ENCODE measurements at places on chromosomes 7 and 10.

- no peak for DNase-seq
Observed at GRCh38 chr7:150735596-150736358, 1.4 kb upstream of the GIMAP5 start.

DNA sequence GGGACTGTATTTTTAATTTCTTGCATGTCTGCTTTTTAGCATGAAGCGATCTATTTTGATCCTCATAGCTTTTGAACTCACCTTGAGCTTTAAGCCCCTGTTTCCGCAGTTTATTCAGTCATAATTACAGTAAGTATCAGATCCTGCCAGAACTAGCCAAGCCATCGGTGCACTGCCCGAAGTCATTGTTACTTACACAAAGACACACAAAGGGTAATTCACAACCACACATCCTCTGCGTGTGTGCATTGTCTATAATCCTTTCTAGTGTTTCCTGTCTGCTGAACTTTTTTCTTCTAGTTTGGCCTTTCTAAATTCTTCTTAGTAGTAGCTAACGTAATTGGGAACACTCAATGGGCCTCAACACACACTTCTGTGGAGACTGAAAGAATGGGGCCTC, 133.0 kb downstream of the SFMBT2 start:
- DNase-seq, result no peak

GRCh38 chr10:71248210-71248609, 35.8 kb downstream of the UNC5B start:
- DNase-seq, result no peak

GRCh38 chr7:14478834-14479510, 423.6 kb downstream of the DGKB start:
- no peak for DNase-seq

DNA sequence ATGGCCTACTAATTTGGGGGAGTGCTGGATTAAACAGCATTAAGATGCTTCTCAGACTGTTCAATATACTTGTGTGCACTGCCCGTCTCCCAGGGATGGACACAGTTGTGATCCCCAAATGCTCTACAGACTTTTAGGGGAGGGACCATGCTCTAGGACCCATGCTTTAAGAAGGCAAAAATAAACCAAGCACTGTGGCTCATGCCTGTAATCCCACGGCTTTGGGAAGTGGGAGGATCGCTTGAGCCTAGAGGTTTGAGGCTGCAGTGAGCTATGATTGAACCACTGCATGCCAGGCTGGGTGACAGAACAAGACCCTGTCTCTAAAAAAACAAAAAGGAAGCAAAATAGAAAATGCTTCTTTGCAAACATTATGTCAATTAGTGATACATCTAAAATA, 102.6 kb downstream of the VOPP1 start:
- DNase-seq, result no peak

DNA sequence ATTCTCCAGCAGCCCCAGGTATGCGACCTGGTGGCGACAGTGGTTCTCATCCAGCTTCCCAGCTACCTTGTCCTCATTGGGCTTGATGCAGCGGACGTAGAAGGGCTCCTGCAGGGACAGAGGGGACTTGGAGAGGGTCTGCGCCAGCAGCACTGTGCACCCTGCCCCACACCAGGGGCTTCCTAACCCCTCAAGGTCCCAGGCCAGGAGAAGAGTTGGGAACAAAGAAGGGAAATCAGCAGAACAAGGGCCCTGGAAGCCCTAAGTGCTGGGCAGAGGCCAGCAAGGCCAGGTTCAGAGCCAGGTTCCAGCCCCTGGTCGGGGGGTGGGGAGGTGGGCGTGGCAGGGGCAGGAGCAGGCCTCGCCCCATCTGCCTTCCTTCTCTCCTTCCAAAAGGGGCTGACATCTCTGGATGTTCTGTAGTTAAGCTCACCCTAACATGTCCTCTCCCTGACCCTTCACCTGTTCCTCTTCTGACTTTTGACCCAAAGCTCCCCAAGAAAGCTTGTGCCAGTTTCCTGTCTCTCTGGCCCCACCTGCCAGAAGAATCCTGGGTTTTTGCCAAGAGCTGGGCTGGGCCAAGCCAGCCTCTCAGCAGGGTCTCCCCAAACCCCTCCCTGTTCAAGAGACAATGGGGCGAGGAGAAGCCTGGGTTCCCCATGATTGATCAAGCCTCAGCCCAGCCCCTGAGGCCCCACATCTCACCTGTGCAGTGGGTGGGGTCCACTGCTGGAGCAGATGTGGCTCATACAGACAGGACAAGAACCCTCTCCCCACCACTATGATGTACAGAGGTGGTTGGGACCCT, 11.9 kb downstream of the MYO1G start:
- DNase-seq, result no peak

DNA sequence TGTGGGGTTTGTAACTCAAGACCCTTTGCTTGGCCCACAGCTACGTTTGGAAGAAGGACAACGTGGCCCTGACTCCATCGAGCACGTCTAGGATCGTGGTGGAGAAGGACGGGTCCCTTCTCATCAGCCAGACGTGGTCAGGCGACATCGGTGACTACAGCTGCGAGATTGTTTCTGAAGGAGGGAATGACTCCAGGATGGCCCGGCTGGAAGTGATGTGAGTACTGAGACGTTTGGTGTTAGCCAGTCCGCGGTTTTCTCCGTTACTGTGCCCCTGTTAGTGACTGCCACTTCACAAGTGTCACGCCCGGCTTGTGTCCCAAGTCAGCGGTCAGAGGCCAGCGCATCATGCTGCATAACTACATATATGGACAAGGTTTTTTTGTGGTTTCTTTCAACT, 673.3 kb downstream of the SDK1 start:
- DNase-seq, result no peak

GRCh38 chr10:16865766-16866165, 48.5 kb upstream of the RSU1 start:
- DNase-seq, result no peak

DNA sequence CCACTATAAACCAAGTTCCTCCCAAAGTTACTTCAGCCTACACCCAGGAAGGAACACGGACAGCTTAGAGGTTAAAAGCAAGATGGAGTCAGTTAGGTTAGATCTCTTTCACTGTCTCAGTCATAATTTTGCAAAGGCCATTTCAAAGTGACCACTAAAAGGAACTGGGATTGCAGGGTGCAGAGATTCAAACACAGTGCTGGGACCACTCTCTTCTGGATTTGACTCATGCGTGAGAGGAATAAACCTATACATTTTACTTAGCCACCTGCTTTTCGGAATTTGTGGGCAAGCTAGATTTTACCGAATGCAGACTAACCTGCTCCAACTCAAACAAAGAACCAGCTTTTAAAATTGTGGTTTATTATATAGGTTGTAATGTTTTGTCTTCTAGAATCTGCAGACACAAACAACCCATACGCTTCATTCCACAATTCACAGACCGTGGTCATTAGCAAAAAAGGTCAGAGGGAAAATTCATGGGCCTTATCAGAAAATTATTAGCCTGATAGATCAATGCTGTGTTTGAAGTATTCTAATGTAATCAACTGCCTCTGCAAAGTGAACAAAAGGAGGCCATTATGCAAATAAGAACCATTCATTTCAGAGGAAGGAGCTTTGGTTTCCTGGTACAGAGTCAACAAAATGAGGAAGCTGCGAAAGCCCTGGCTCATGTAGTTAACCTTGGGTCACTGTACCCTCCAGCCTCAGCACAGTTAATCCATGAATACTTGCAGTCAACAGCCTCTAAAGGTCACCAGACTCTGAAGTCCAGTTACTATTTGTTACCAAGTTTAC, 342.7 kb upstream of the KLF6 start:
- DNase-seq, result no peak

- no peak for DNase-seq
Observed at GRCh38 chr7:112213735-112214134, 7.2 kb downstream of the ZNF277 start.

- DNase-seq, result no peak
Observed at GRCh38 chr10:25175527-25176420, 973 bp downstream of the GPR158 start.

- DNase-seq, result no peak
Observed at GRCh38 chr7:147245274-147245673, 1128.7 kb downstream of the CNTNAP2 start.

DNA sequence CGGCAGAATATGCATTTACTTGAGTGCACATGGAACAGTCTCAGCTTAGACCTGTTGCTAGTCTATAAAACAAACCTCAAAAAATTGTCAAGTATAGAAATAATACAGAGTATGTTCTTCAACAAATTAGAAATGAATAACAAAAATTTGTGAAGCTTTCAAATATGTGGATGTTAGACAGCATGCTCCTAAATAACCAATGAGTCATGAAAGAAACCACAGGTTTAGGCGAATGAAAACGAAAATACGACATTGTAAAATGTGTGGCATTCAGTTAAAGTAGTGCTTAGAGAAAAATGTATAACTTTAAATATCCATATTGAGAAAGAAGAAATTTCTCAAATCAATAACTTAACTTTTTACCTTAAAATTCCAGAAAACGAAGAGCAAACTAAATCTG, 760.0 kb upstream of the SORCS1 start:
- DNase-seq, result no peak

- no peak for DNase-seq
Observed at GRCh38 chr7:68247126-68247525, 1250.5 kb downstream of the TYW1 start.

- DNase-seq, result no peak
Observed at GRCh38 chr10:44715136-44715535, 196.0 kb upstream of the TMEM72 start.

DNA sequence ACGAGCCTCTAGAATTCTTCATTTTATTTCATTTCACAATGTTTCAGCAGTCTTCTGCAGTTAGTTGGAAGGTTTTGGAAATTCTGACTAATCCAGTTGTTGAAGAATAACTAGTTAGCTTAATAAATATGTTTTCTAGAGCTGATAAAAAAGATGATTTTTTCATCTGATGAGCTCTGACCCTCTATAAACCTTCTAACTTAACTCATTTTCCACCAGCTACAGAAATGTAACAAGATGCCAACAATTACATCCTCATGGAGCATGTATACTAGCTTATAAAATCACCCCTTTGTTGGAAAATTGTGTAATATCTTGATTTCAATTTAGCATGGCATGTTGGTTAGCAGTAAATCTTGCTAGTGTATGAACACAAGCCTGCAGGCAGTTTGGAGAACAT, 33.1 kb downstream of the KAT6B start:
- no peak for DNase-seq
